ENCODE measurements at places on chromosomes 5 and 9. TPM values are rescaled to one million over a fixed set of nuclear protein-coding genes. Genes with fewer than 3 reads are reported as not detected.

- no peaks in the 10 kb centered on the region for H3K36me3 ChIP-seq
- H3K4me3 ChIP-seq, result peak within 1 kb of the TSS; percentile 57
- DNase-seq, result peak; percentile 48
- peaks cover 7% of the 10 kb centered on the region for H3K4me1 ChIP-seq
Measured at GRCh38 chr5:176810081-176810597, at the start of gene UNC5A. UNC5A (plus strand) TSS chr5:176810559; CDS start chr5:176810751, 192 bp downstream.

- no peak overlapping the region for H3K27ac ChIP-seq
- H3K27me3 ChIP-seq, result no peaks in the 10 kb centered on the region
- H3K4me1 ChIP-seq, result peaks cover 25% of the 10 kb centered on the region
- no peak overlapping the region for H3K4me3 ChIP-seq
Measured at GRCh38 chr9:4704129-4704528, 24.8 kb downstream of the CDC37L1 start.

DNA sequence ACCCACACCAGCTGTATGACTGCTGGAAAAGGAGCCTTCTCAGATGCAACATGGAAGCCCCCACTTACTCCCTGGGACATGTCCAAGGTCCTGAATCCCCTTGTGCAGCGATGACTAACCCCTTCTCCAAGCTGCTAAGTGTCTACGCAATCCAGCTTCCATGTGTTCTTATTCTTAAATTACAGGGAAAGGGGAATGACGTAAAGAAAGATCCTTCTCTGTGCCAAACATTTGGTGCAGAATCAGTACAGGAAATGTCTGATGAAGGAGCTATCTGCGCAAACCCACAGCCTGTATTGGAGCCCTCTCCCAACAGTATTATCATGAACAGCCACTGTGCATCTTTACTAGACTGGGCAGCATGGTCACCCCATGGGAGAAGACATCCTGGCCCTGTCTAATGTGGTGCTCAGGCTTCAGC, 183.2 kb downstream of the FRMD3 start:
- H3K4me1 ChIP-seq, result no peaks in the 10 kb centered on the region
- H3K27ac ChIP-seq, result no peak overlapping the region
- peaks cover 1% of the 10 kb centered on the region for H3K36me3 ChIP-seq
- no peak for DNase-seq
- H3K4me3 ChIP-seq, result no peak overlapping the region

The FAM151B gene
- total RNA-seq, result 0.25 TPM

GRCh38 chr5:45508135-45508534, 188.0 kb downstream of the HCN1 start:
- H3K36me3 ChIP-seq, result no peaks in the 10 kb centered on the region
- no peaks in the 10 kb centered on the region for H3K27me3 ChIP-seq
- no peaks in the 10 kb centered on the region for H3K4me1 ChIP-seq

- H3K4me1 ChIP-seq, result no peaks in the 10 kb centered on the region
- no peak for DNase-seq
- no peaks in the 10 kb centered on the region for H3K27me3 ChIP-seq
- peaks cover under 1% of the 10 kb centered on the region for H3K36me3 ChIP-seq
- H3K27ac ChIP-seq, result no peak overlapping the region
Measured at GRCh38 chr5:150541895-150542294, 34.0 kb downstream of the NDST1 start.

The MTAP gene
- total RNA-seq, result 73.9 TPM

The SAPCD2 gene
- 13.5 TPM for total RNA-seq

The PCDHB9 gene
- not detected for total RNA-seq

DNA sequence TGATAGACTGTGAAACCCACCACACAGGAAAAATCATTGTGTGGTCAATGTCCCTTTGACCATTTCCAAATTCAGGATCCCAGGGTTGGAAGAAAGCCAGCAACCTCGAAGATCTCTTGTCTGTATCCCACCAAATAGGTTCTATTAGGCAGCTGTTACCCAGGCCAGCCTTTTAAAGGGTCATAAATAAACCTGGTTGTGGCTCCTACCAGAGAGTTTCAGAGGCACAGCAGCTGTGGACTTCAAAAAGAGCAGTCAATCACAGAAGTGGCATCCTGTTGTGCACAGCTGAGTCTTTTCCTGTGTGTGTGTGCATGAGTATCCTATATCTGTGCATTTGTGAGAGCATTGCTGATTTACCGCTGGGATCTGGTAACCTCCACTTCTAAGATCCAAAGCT, 23.7 kb upstream of the OR2S2 start:
- H3K27me3 ChIP-seq, result peaks cover 16% of the 10 kb centered on the region
- no peaks in the 10 kb centered on the region for H3K36me3 ChIP-seq
- no peak overlapping the region for H3K4me3 ChIP-seq
- no peak for DNase-seq

DNA sequence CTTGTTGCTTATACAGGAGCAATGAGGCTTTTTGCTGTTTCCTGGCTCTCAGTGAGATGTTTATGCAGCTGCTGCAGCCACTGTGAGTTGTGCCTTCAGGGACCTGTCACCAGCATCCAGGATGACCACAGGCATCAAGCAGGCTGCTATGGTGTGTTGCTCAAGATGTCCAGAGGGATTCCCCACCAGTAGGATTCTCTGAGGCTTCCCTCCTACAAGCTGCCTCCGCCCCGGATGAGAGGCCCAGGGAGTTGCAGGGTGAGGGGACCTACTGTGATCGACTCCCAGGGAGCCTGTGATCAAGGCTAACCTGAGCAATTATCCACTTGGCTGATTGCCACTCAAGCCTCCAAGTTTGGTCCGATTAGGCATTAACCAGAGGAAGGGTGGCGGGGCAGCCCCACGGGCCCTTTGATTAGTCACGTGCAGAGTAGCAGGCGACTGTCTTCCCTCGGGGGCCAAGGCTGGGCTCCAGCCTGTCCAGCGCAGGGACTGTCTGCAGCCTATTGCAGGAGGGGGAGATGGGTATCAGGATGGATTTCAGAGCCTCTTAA, 1.8 kb upstream of the FAT2 start:
- H3K4me1 ChIP-seq, result no peaks in the 10 kb centered on the region
- H3K27me3 ChIP-seq, result no peaks in the 10 kb centered on the region
- H3K36me3 ChIP-seq, result no peaks in the 10 kb centered on the region

GRCh38 chr5:173984218-173984617, 4.8 kb upstream of the C5orf47 start:
- H3K4me1 ChIP-seq, result no peaks in the 10 kb centered on the region
- H3K27ac ChIP-seq, result no peak overlapping the region
- DNase-seq, result no peak
- no peak overlapping the region for H3K4me3 ChIP-seq
- H3K36me3 ChIP-seq, result no peaks in the 10 kb centered on the region

- peaks cover 56% of the 10 kb centered on the region for H3K4me1 ChIP-seq
- H3K27ac ChIP-seq, result peak overlapping the region; percentile 6
- H3K4me3 ChIP-seq, result no peak overlapping the region
- H3K36me3 ChIP-seq, result peaks cover under 1% of the 10 kb centered on the region
Measured at GRCh38 chr5:123543438-123543837, 31.5 kb downstream of the CSNK1G3 start.

DNA sequence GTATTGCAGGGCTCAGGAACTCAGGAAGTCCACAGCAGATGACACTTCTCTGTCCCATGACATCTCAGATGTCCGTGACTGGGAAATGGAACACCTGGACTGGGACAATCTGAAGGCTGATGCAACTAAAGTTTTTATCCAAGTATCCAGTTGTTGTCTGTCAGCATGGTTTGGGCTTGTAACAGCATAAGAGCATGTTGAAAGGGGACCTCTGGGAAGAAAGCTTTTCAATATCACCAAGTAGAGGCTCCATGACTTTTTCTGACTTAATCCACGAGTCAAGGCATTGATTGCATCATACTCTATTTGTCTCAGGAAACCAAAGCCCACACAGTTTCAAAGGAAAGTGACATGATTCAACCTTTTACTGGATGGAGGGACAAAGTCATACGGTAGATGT, 807.7 kb downstream of the MTRR start:
- H3K36me3 ChIP-seq, result no peaks in the 10 kb centered on the region
- no peaks in the 10 kb centered on the region for H3K27me3 ChIP-seq
- no peak overlapping the region for H3K4me3 ChIP-seq
- H3K4me1 ChIP-seq, result no peaks in the 10 kb centered on the region

The WNK2 gene
- total RNA-seq, result 1.7 TPM

- H3K27ac ChIP-seq, result no peak overlapping the region
- no peaks in the 10 kb centered on the region for H3K27me3 ChIP-seq
- no peak for DNase-seq
- no peak overlapping the region for H3K4me3 ChIP-seq
- H3K4me1 ChIP-seq, result peaks cover 4% of the 10 kb centered on the region
- no peaks in the 10 kb centered on the region for H3K36me3 ChIP-seq
Measured at GRCh38 chr5:59656351-59657254, 236.9 kb downstream of the PDE4D start.

DNA sequence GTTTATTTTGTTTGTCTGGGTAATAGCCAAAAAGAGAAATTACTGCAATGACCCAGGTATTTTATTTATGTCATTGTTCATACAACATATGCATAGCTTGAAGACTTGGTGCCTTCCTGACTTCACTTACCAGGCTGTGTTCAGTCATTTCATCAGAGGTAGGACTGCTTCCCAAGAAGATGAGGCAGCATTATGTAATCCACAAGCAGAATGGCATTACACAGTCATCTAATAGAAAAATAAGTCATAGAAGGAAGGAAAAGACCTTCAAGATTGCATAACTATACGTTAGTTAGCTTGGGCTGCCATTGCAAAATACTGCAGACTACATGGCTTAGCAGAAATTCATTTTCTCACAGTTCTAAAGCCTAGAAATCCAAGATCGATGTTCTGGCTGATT, 167.5 kb downstream of the NMUR2 start:
- no peak overlapping the region for H3K4me3 ChIP-seq
- no peak overlapping the region for H3K27ac ChIP-seq
- DNase-seq, result no peak
- no peaks in the 10 kb centered on the region for H3K36me3 ChIP-seq

DNA sequence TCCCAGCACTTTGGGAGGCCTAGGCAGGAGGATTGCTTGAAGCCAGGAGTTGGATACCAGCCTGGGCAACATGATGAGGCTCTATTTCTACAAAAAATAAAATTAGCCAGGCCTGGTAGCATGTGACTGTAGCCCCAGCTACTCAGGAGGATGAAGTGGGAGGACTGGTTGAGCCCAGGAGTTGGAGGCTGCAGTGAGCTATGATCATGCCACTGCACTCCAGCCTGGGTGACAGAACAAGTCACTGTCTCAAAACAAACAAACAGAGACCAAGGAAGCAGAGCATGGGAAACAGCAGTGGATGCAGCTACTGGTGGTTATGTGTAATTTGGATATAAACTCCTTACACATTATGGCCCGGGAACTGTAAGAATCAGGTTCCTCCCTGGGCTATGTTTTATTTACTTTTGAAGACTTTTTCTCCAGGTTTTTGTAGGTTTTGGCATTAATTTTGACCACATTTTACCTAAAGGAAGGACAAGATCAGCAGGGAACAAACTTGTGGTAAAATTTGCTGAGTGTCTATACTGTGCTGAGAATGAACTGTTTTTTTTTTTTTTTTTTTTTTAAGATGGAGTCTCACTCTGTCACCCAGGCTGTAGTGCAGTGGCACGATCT, 8.3 kb downstream of the KIF2A start:
- H3K4me3 ChIP-seq, result no peak overlapping the region
- H3K27ac ChIP-seq, result peak overlapping the region; percentile 65
- H3K27me3 ChIP-seq, result no peaks in the 10 kb centered on the region
- H3K36me3 ChIP-seq, result peaks cover 71% of the 10 kb centered on the region
- peaks cover 81% of the 10 kb centered on the region for H3K4me1 ChIP-seq

The IL13 gene
- 4.8 TPM for total RNA-seq

- H3K4me3 ChIP-seq, result no peak overlapping the region
- no peak overlapping the region for H3K27ac ChIP-seq
- no peaks in the 10 kb centered on the region for H3K4me1 ChIP-seq
- H3K27me3 ChIP-seq, result no peaks in the 10 kb centered on the region
Measured at GRCh38 chr9:104276709-104277245, 182.7 kb downstream of the SMC2 start.

GRCh38 chr5:97918057-97918456, 735.0 kb upstream of the RIOK2 start:
- no peak overlapping the region for H3K4me3 ChIP-seq
- DNase-seq, result no peak
- no peaks in the 10 kb centered on the region for H3K36me3 ChIP-seq
- no peaks in the 10 kb centered on the region for H3K27me3 ChIP-seq
- no peaks in the 10 kb centered on the region for H3K4me1 ChIP-seq
- no peak overlapping the region for H3K27ac ChIP-seq

DNA sequence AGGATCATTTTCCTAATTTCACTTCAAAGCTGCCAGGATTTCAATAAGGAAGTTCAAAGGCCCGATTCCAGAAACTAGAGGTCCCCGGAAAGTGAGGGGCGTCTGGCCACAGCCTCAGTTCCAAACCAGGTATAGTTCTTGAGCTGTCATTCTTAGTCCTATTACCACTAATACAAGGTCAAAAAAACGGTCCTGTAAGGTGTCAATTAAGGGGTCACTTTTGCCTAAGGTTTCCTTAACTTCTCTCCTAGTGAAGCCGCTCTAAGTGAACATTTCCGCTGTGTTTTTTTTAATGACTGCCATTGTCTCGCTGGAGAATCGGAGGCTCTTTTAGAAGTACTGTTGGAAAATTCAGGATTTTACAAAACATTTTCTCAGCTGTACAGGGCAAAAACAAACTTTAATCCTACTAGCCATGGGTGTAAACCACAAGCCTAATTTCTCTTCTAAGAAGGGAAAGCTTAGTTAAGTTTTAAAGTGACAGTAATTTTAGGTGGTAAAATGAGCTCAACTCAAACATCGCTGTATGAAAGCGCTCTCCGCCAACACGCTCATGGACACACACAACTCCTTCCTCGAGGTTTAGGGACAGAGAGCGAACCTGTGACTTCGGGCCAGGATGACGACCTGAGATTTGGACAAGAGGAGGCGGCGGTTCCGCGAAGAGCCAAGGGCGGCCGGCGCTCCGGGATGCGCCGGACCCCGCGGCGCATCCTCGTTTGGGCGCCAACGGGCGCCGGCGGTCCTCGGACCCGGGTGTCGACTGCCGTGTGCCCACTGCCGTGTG, 76.7 kb upstream of the IFNE start:
- DNase-seq, result peak; percentile 27
- peaks cover 16% of the 10 kb centered on the region for H3K27me3 ChIP-seq
- no peaks in the 10 kb centered on the region for H3K36me3 ChIP-seq
- peak overlapping the region; percentile 91 for H3K27ac ChIP-seq
- peaks cover 37% of the 10 kb centered on the region for H3K4me1 ChIP-seq

- no peak overlapping the region for H3K27ac ChIP-seq
- peaks cover 17% of the 10 kb centered on the region for H3K4me1 ChIP-seq
- H3K27me3 ChIP-seq, result no peaks in the 10 kb centered on the region
- no peak overlapping the region for H3K4me3 ChIP-seq
- peaks cover 43% of the 10 kb centered on the region for H3K36me3 ChIP-seq
Measured at GRCh38 chr5:37738865-37739488, 100.9 kb downstream of the GDNF start.

- no peaks in the 10 kb centered on the region for H3K36me3 ChIP-seq
- DNase-seq, result no peak
- H3K27ac ChIP-seq, result no peak overlapping the region
- H3K4me3 ChIP-seq, result no peak overlapping the region
Measured at GRCh38 chr9:27659001-27659400, 85.7 kb upstream of the C9orf72 start.

DNA sequence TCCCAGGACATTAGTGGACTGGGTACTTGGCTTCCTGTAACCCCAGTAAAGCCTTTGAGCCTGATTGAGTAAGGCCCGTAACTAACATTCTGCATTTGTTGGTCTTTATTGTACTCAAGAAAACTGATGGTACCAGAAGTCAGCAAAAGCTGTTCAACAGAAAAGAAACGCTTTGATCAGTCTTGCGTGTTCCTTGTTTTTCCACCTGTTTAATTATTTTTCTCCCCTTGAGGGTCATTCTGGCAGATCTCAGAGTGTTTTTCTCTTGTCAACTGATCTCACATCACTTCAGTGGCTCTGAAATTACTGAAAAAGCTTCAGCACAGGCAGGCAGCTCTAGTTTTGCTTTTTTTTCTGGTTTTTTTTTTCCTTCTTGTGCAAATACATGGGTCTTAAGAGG, 6.1 kb upstream of the TMEM268 start:
- no peak overlapping the region for H3K4me3 ChIP-seq
- H3K4me1 ChIP-seq, result peaks cover 7% of the 10 kb centered on the region
- H3K36me3 ChIP-seq, result peaks cover 34% of the 10 kb centered on the region
- DNase-seq, result no peak

Data from activated CD8-positive, alpha-beta T cell treated with anti-CD3 and anti-CD28 coated beads for 36 hours (primary cell).